ENCODE measurements at places on chromosomes 4 and X. TPM values are rescaled to one million over a fixed set of nuclear protein-coding genes. Genes with fewer than 3 reads are reported as not detected.

GRCh38 chr4:113471146-113471860, 290.2 kb downstream of the CAMK2D start:
- no peak overlapping the region for H3K27ac ChIP-seq
- H3K36me3 ChIP-seq: no peaks in the 10 kb centered on the region
- no peaks in the 10 kb centered on the region for H3K4me1 ChIP-seq
- no peak overlapping the region for H3K4me3 ChIP-seq
- no peaks in the 10 kb centered on the region for H3K27me3 ChIP-seq

GRCh38 chrX:830532-830931, 199.9 kb downstream of the SHOX start:
- H3K27me3 ChIP-seq: no peaks in the 10 kb centered on the region
- no peak overlapping the region for H3K27ac ChIP-seq
- no peaks in the 10 kb centered on the region for H3K4me1 ChIP-seq
- no peak overlapping the region for H3K4me3 ChIP-seq
- no peak for DNase-seq
- H3K36me3 ChIP-seq: no peaks in the 10 kb centered on the region

Gene DCAF4L1
- total RNA-seq: 0.31 TPM

Gene NAT8L
- 0.05 TPM for total RNA-seq

DNA sequence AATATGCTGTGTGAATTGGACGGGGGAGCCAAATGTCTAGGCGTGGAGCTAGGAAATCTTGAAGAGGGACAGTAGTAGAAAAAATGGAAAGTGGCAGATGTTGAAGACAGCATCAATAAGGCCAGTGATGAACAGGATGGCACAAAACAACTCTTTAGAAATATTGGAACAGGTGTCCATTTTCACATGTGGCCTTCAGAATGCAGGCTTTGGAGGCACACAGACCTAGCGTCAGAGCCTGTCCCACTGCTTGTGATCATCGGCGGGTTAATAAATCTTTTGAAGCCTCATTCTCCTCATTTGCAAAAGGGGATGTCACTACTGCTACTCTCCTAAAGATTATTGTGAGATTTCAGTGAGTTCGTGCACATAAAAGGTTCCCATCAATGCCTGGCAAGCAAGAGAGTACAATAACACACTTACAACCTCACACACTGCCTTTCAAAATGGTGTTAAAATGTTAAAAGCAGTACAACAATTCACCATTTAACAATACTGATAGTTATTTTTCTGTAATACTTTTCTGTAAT, 2.4 kb downstream of the PDLIM3 start:
- no peak for DNase-seq
- no peaks in the 10 kb centered on the region for H3K36me3 ChIP-seq

GRCh38 chr4:123676890-123677229, 280.3 kb downstream of the SPRY1 start:
- H3K27me3 ChIP-seq: no peaks in the 10 kb centered on the region
- no peak overlapping the region for H3K4me3 ChIP-seq
- H3K4me1 ChIP-seq: no peaks in the 10 kb centered on the region

Gene PLXNB3
- total RNA-seq: 0.55 TPM

DNA sequence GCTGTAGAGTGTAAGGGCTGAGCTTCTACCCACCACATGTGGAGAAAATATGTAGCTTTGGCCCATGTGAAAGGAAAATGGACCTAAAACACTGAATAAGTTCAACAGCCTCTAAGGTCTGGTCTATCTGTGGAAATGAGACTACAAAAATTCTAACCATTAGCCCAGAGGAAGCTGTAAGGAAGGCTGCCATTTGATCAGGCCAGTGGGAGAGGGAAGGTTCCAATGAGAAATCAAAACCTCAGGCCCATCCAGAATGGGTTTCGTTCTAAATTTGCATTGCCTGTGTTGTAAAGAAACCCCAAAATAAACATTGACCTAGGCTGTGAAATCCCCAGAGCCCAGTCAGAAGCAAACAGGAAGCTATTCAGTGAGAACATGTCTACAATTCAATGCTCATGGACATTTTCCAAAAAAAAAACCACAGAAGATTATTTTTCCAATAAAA, 320.4 kb upstream of the SLC7A11 start:
- no peaks in the 10 kb centered on the region for H3K27me3 ChIP-seq
- H3K4me1 ChIP-seq: no peaks in the 10 kb centered on the region
- H3K36me3 ChIP-seq: no peaks in the 10 kb centered on the region

GRCh38 chrX:90012395-90012794, 90.7 kb downstream of the TGIF2LX start:
- no peak overlapping the region for H3K27ac ChIP-seq
- H3K36me3 ChIP-seq: no peaks in the 10 kb centered on the region
- H3K4me3 ChIP-seq: no peak overlapping the region
- no peaks in the 10 kb centered on the region for H3K27me3 ChIP-seq
- no peak for DNase-seq

DNA sequence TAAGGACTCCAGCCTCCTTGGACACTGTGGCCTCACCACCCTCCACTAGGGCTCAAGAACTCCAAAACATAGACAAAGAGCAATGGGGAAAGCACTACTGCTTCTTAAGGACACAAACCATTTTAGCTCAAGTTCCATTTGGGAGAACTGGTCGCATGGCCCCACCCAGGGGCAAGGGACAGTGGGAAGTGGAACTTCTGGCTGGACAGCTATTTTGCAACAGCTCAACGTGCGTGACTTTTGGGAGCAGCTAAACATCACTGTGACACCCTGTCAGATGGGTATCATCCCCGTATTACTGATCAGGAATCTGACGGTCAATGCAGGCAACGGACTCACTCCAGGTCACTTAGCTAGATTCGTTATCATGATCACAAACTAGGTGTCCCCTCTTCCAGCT, 9.0 kb upstream of the GLOD5 start:
- DNase-seq: no peak
- H3K36me3 ChIP-seq: no peaks in the 10 kb centered on the region
- no peaks in the 10 kb centered on the region for H3K27me3 ChIP-seq
- H3K27ac ChIP-seq: no peak overlapping the region
- no peak overlapping the region for H3K4me3 ChIP-seq
- H3K4me1 ChIP-seq: no peaks in the 10 kb centered on the region

- H3K36me3 ChIP-seq: no peaks in the 10 kb centered on the region
- no peak overlapping the region for H3K27ac ChIP-seq
- no peak for DNase-seq
- no peaks in the 10 kb centered on the region for H3K4me1 ChIP-seq
These were observed 82.3 kb downstream of the SRPX start for GRCh38 chrX:38138157-38138891.

GRCh38 chr4:53498706-53499105, 92.6 kb downstream of the LNX1 start:
- DNase-seq: no peak
- no peaks in the 10 kb centered on the region for H3K36me3 ChIP-seq
- no peaks in the 10 kb centered on the region for H3K4me1 ChIP-seq
- no peak overlapping the region for H3K27ac ChIP-seq
- no peak overlapping the region for H3K4me3 ChIP-seq

Gene PPID
- total RNA-seq: 16.3 TPM
